ENCODE measurements at places on chromosomes 1 and 21.

- no peak for DNase-seq
These were observed 13.1 kb upstream of the HEYL start for GRCh38 chr1:39652554-39652953.

DNA sequence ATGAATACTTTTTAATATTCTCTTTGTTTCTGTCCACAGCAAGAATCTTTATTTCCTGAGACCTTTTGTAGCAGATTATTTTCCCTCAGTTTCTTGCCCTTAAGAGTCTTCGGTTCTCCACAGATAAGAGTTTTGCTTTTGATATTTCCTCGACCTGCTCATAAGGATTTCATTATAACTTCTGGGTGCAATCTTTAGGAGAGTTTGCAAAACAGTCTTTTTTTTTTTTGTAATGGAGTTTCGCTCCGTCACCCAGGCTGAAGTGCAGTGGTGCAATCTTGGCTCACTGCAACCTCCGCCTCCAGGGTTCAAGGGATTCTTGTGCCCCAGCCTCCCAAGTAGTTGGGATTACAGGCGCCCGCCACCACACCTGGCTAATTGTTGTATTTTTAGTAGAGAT lies 10.1 kb upstream of the UBE4B start:
- no peak for DNase-seq

DNA sequence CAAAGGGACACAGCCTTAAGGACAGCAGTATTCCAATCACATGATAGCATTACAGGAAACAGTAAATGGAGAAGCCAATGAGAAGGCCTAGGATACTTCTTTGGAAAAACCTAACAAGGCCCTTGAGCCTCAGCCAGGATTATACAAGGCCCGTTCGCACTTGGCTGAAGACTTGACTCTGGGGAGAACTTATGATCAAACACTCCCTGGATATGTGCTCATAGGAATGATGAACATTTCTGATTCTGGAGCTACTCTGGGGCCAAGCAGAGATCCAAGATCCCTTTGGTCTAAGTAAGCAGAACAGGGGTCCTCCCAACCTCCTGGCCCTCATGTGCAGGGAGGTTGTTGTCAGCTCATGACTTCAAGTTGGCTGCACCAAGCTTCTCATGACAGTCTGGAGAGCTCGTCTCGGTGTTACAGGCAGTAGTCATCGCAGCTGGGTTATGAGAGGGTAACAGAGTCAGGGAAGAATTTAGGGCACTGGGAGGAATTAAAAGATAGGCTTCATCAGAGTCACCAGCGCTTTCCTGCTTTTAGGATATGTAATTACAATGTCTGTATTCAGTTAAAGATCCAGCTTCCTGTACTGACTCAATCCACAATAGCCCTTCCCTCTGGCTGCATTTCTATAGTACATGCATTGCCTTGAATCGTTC lies 92.5 kb upstream of the IRF2BP2 start:
- DNase-seq: no peak

GRCh38 chr1:159798893-159799292 lies 3.3 kb upstream of the FCRL6 start:
- DNase-seq: peak; percentile 24

DNA sequence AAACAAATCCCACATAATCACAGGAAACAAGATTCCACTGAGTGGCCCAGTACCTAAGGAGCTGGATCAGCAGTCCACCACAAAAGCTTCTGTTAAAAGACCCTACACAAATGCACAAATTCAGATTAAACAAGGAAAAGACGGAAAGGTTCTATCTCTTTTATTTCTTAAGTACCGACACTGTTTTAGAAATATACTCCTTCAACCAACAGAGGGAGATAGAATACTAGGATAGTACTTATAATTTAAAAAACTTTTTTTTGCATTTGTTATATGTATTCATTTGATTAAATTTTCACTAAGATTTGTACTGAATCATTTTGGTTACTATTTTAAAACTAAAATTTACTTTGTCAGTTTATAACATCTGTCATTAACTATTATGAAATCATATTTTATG lies 12.5 kb downstream of the CDC7 start:
- DNase-seq: no peak

DNA sequence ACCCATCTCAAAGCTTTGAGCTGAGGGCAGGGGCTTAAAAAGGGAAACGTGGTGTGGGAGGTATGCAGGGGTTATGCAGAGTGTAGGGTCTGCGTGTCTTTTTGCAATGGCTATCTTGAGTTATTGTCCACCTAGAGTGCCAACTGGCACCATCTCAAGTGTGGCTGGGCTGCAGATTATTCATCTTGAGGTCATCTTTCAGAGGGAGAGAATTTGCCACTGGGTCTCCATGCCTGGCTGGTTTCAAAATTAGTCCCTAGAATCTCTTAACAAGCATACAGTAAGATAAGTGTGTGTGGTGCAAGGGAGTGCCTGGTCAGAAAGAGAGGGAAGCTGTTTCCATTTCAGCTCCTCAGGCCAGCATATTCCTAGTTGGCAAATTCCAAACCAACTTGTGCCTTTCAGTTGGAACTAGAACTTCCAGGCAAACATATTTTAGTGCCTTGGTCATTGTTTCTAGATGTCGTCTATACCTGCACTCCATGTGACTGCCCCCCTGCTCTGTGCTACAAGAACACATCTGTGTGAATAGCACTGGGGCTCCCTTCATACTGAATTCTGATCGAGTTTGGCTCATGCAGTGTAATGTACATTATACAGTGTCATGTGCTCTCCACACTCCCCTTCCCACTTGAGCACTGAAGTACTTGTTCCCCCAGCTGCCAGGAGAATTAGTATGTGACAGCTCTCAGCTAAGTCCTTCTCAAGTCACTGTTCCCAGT lies 5.0 kb upstream of the OR2T8 start:
- no peak for DNase-seq

GRCh38 chr1:40385437-40386358 lies 12.2 kb downstream of the SMAP2 start:
- DNase-seq: no peak

DNA sequence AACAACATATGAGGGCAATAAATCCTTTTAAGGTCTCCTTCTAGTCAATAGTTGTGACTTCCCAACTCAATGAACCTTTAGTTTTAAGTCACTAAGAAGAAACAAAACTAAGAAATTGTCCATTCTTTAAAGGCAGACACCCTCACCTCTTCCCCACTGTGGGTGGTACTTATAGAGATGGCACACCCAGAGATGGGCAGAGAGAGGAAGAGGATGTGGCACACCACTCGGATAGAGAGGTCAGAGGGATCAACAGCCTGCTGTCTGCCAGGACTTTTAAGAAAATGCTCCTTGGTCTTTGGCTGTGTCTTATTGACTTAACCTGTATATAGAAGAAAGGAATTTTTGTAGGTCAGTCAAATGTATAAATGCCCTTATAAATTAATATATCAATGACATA lies 45.1 kb downstream of the FASLG start:
- DNase-seq: no peak

- DNase-seq: no peak
These were observed 11.0 kb downstream of the BECN2 start for GRCh38 chr1:241968611-241969010.

DNA sequence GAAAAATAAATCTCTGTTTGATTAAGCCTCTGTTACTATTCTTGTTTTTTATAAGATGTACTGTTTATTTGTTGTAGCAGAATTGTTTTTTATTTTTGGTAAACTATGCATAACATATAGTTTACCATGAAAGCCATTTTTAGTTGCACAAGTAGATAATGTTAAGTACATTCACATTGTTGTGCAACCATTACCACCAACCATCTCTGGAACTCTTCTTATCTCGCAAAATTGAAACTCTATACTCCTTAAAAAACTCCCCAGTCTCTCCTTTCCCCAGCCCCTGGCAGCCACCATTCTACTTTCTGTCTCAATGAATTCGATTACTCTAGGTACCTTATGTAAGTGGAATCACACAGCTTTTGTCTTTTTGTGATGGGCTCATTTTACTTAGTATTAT lies 27.4 kb upstream of the UHMK1 start:
- no peak for DNase-seq

GRCh38 chr1:184637664-184638240 lies 116.9 kb downstream of the EDEM3 start:
- DNase-seq: no peak

- no peak for DNase-seq
These were observed 281.9 kb upstream of the C1orf105 start for GRCh38 chr1:172138634-172139033.

DNA sequence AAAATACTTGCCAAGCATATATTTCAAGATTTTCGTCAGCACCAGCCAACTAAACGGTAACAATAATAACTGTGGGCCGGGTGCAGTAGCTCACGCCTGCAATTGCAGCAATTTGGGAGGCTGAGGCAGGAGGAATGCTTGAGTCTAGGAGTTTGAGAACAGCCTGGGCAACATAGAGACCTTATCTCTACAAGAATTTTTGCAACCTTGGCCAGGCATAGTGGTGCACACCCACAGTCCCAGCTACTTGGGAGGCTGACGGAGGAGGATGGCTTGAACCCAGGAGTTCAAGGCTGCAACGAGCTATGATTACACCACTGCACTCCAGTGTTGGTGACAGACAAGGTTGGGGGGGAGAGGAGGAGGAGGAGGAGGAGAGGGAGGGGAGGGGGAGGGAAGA lies 145.0 kb upstream of the TIAM1 start:
- DNase-seq: no peak

DNA sequence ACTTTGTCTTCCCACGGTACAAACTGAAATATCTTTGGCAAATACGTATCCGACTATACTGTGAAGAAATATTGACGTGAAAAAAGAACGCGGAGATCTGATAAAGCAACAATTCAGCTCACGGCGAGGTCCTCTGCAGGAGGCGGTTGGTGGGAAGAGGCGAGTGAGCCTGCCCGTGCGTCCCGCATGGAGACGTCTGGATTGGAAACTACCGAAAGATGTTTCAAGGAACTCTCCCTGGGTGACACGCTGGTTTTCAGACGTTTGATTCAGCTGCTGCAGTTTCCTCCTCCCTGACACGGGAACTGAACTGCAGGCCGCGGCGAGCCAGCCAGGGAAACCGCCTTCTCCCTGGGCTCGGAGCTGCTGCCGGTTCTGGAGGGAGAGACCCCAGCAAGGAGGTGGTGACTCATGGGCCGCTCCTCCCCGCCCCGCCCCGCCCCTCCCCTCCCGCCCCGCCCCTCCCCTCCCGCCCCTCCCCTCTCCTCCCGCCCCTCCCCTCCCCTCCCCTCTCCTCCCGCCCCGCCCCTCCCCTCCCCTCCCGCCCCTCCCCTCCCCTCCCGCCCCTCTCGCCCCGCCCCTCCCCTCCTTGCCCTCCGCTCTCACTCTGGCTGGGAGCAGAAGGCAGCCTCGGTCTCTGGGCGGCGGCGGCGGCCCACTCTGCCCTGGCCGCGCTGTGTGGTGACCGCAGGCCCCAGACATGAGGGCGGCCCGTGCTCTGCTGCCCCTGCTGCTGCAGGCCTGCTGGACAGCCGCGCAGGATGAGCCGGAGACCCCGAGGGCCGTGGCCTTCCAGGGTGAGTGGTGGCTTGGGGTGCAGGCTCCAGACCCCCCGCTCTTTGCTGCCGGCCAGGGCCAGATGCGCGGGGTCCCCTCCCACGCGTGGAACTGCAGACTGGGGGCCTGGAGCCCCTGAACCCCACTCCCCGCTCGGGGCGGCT lies at the start of gene COL6A1:
Gene COL6A1 (plus strand): TSS at position 620 of the 941 bp plus-strand sequence. CDS start 81 bp downstream, at position 701.
- DNase-seq: peak; percentile 34

GRCh38 chr21:38807441-38807871 lies 1.7 kb downstream of the ETS2 start:
- no peak for DNase-seq

DNA sequence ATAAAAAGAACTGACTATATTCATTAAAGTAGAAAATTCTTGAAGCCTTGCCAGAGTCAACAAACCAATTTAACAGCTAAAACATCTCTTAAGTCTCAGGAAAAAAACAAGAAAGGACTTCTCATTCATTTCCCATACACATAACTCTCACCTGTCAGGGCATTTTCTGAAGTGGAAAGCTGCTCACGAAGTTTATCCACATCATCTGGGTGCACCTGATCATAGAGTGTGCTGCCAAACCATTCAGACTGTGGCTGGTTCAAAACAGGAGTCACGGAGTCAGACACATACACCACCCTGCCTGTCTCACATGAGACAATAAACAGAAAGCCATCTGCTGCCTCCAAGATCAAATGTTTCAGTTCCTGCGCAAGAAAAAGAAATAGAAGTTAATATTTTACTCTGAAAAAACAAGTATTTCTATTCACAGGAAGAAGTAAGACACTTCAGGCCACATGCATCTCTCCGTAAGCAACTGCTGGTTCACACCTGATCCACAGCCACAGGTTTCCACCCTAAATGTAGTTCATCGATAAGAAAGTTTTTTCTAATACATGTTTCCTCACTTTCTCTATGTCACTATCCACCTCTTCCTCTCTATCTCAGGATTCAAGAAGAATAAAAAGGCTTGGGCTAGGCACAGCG lies 28.2 kb upstream of the CTSK start:
- DNase-seq: no peak

- no peak for DNase-seq
These were observed 41.2 kb downstream of the SSBP3 start for GRCh38 chr1:54364995-54365394.

DNA sequence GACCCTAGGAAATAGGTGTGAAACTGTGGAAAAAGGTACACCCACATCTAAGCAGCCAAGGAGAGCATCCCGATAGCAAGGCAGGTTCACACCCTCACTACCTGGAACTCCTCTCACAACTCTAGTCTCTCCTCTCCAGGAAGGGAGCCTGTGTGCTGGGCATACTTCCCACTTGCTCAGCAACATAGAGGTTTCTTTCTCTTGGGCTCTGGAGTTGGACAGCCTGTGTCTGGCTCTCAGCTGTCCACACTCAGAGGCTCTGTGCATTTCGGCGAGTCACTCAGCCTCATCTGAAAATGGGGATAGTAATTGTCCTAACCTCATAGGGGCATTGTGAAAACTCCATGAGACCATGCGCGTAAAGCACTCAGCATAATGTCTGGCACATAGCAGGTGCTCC lies 29.6 kb upstream of the VWA5B1 start:
- no peak for DNase-seq

DNA sequence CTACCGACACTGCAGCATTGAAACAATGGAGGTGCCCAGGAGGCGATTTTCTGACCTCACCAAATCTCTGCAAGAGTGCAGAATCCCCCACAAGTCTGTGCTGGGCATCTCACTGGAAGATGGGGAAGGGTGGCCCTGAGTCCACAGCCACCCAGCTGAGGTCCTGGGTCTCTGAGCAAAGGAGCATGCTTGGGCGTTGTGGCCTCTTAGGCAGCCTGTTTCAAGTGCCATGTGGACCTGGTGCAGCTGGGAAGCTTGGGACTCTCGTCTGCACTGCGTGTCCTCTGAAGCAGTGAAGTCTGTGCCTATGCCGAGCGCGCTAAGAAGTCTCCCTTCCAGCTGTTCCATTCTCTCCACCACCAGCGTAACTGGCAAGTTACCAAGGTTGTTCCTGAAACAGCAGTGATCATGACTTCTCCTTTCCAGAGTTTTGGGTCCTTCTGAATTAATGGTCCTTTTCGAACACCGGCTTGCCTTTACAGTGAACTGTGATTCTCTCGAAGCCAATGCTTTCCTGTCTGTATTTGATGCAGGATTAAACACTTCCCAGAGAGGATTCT lies 5.0 kb upstream of the PLA2G2C start:
- DNase-seq: no peak

DNA sequence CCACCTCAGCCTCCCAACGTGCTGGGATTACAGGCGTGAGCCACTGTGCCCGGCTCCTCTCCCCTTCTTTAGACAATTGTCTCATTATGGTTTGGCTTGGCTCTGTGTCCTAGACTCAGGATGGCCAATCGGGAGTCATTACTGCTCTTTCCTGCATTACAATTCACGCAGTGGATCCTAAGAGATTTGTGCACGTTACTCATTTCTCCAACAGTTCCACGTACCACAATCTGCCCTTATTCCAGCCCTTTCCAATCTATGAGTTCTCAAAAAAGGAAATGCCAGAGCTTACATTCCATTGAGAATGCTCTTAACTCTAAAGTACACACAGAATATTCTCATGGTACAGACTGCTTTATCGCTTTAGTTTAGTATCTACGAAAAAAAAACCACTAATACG lies 357.0 kb downstream of the GPATCH2 start:
- no peak for DNase-seq
